Colonic mucosa (tissue), 4 donors: ENCODE measurements at places on chromosomes 7 and 10.
A peak's percentile ranks its signal among the peaks of the same experiment; 100 is the strongest.

DNA sequence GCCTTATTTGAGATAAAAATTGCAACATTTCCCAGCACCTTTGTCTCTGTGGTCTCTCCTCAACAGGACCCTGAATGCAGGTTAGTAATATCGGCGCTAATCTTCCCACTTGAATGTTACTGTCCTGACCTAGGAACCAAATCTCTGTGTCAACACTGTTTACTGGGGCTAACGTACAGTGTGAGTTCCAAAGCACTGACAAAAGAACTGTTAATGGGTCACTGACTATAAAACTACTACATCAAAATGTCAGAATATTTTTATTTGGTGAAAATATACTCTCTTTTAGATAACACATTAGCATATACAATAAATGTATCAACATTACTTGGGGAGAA, 33.3 kb downstream of the CACUL1 start:
- H3K36me3 ChIP-seq, result no peaks in the 10 kb centered on the region
- no peak overlapping the region for H3K4me3 ChIP-seq
- H3K4me1 ChIP-seq, result no peaks in the 10 kb centered on the region
- DNase-seq, result no peak
- no peaks in the 10 kb centered on the region for H3K27me3 ChIP-seq

DNA sequence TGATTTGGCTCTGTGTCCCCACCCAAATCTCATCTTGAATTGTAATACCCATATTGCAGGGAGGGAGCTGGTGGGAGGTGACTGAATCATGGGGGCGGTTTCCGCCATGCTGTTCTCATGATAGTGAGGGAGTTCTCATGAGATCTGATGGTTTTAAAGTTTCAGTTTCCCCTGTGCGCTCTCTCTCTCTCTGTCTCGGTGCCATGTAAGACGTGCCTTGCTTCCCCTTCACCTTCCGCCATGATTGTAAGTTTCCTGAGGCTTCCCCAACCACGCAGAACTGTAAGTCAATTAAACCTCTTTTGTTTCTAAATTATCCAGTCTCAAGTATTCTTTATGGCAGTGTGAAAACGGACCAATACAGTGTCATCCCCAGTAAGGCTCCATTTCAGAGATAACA, 48.3 kb upstream of the CHCHD3 start:
- no peaks in the 10 kb centered on the region for H3K27me3 ChIP-seq
- no peaks in the 10 kb centered on the region for H3K4me1 ChIP-seq
- DNase-seq, result no peak
- H3K4me3 ChIP-seq, result no peak overlapping the region
- H3K27ac ChIP-seq, result no peak overlapping the region

GRCh38 chr7:154425271-154425670, 373.1 kb downstream of the DPP6 start:
- no peak for DNase-seq
- H3K36me3 ChIP-seq, result no peaks in the 10 kb centered on the region
- H3K4me1 ChIP-seq, result no peaks in the 10 kb centered on the region
- H3K4me3 ChIP-seq, result no peak overlapping the region
- no peak overlapping the region for H3K27ac ChIP-seq

GRCh38 chr7:64630496-64630895, 35.4 kb upstream of the ZNF107 start:
- no peaks in the 10 kb centered on the region for H3K36me3 ChIP-seq
- no peaks in the 10 kb centered on the region for H3K4me1 ChIP-seq
- no peak overlapping the region for H3K27ac ChIP-seq
- no peaks in the 10 kb centered on the region for H3K27me3 ChIP-seq
- no peak for DNase-seq

DNA sequence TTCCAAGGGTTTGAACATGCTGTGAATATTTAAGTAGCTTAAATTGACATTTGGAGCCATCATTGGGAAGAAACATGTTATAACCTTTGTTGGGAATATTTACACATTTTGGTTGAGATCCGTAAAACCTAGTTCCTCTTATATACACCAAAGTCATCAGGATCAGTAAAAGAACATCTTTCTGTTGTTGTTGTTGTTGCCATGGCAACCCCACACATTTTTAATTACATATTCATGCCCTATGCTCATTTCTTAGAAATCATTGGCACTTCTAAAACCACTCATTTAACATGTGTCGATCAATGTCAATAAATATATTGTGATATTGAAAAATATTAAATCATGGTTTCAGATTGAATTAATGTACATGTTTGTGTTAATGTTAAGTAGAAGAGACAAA, 122.6 kb downstream of the POU6F2 start:
- DNase-seq, result no peak
- no peaks in the 10 kb centered on the region for H3K4me1 ChIP-seq
- H3K36me3 ChIP-seq, result no peaks in the 10 kb centered on the region
- H3K27me3 ChIP-seq, result no peaks in the 10 kb centered on the region
- no peak overlapping the region for H3K4me3 ChIP-seq

DNA sequence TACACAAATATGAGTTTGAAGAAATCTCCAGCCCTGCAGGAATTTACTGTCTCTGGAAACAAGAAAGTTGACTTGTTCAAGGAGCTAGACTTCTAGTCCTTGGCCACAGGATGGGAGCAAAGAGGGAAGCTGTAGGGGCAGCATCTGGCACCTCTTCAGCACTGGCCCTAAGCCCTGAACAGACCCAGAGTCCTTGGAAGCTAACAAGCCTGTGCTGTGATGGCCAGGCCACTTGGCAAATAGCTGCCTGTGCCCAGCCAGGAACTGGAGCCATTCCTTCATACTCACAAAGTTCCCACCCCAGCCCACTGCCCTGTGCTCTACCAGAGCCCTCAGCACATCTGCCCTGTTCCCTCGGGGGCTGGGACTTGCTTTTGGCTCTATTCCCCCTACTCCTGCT, 9.4 kb upstream of the COL13A1 start:
- DNase-seq, result no peak
- H3K27ac ChIP-seq, result no peak overlapping the region
- no peak overlapping the region for H3K4me3 ChIP-seq
- no peaks in the 10 kb centered on the region for H3K36me3 ChIP-seq

DNA sequence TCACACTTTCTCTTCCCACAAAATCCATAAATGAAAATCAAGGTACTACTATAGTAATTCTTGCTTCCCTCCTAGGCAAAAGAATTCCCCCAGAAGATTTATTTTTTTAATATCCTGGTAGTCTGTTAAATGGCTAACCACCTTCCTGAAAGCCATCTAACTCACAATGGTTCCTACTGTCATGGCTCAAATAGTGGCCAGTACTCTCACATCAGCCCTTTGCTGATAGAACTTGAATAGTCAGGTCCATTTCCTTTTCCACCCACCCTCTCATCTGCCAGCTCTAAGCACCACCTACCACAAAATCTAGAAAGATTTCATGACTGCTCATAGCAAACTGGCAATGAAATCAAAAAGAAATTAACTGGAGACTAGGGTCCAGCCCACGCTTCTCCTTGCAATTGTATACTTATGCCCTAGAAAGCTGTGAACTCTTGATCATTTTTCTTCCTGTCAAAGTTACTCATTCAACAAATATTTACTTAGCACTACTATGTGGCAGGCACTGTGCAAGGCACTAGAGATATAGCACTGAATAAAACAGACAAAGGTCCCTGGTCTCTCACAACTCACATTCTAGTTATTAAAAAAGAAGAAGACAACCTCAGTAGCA, 60.4 kb downstream of the ARMH3 start:
- H3K36me3 ChIP-seq, result no peaks in the 10 kb centered on the region
- peak overlapping the region; percentile 46 for H3K27ac ChIP-seq

GRCh38 chr10:47042780-47043750, 131.8 kb downstream of the PTPN20 start:
- H3K27ac ChIP-seq, result no peak overlapping the region
- no peaks in the 10 kb centered on the region for H3K4me1 ChIP-seq

- no peaks in the 10 kb centered on the region for H3K27me3 ChIP-seq
- H3K4me3 ChIP-seq, result no peak overlapping the region
- DNase-seq, result no peak
- H3K4me1 ChIP-seq, result no peaks in the 10 kb centered on the region
- H3K27ac ChIP-seq, result no peak overlapping the region
Measured at GRCh38 chr7:25454562-25455041, 226.3 kb upstream of the NPVF start.

DNA sequence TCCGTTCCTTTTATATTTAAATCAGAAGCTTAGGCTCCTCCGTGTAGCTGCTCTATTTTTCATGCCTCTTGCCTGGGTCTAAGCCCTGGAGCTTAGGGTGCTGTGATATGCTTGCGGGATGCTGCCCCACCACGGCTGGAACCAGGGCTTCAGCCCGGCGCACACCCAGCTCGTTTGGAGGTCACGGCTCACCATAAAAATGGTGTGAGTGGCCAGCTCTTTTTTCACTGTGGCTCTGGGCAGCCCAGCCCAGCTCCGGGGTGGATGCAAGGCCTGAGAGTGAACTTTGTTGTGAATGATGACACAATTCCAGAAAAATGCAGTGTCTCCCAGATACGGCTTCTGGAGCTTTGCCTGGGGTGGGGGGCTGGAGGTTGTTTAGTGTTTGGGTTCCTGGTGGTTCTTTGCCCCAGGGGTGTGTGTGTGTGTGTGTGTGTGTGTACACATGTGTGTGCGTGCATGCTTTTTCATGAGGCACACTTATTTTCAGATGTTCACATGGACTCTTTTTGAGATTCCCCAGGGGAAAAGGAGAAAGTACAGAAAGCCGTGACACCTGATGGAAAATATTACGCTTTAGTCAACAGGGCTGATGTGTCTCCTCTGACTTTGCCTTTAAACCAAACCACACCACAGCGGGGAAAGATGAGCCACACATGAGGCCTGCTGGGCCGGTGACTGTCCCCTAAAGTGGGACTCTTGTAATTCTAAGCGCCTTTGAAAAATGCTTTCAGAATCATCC, 46.2 kb downstream of the GRK5 start:
- H3K27ac ChIP-seq, result peak overlapping the region; percentile 62
- peak; percentile 40 for DNase-seq
- no peak overlapping the region for H3K4me3 ChIP-seq
- no peaks in the 10 kb centered on the region for H3K27me3 ChIP-seq
- H3K4me1 ChIP-seq, result no peaks in the 10 kb centered on the region
- no peaks in the 10 kb centered on the region for H3K36me3 ChIP-seq

- no peaks in the 10 kb centered on the region for H3K27me3 ChIP-seq
- H3K4me1 ChIP-seq, result no peaks in the 10 kb centered on the region
- H3K36me3 ChIP-seq, result no peaks in the 10 kb centered on the region
- H3K4me3 ChIP-seq, result no peak overlapping the region
- no peak for DNase-seq
Measured at GRCh38 chr7:155395176-155395797, 62.6 kb upstream of the EN2 start.

DNA sequence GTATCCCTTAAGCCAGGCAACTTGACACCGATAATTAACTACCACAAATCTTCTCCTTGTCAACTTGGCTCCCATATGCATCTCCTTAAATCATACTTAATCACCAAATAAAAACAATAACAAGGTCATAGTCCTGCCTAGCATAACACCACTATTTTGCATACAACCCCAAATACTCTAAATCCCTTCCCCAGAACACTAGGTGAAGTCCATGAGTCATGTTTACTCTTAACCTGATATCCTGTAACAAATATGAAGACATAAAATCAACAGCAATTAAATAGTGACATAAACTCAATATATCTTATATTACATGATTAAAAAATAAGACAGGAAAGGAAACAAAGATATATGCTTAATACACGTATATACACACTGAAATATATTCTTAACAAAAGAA, 362.0 kb downstream of the ETV1 start:
- H3K4me1 ChIP-seq, result no peaks in the 10 kb centered on the region
- no peaks in the 10 kb centered on the region for H3K36me3 ChIP-seq
- no peak overlapping the region for H3K4me3 ChIP-seq

DNA sequence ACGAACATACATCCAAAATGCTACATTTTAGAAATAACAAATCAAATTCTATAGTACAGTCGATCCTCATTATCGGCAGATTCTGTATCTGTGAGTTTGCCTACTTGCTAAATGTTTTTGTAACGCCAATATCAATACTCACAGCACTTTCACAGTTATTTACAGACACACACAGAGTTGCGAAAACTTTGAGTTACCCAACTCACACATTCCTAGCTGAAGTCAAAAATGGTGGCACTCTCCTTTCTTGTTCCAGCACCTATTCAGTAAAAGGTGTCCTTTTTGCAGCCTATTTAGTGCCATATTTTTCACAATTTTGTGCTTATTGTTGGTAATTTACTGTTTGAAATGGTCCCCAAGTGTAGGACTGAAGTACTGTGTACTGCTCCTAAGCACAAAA, 161.7 kb downstream of the AKR1D1 start:
- H3K4me1 ChIP-seq, result no peaks in the 10 kb centered on the region
- H3K27ac ChIP-seq, result no peak overlapping the region
- H3K27me3 ChIP-seq, result no peaks in the 10 kb centered on the region

GRCh38 chr7:134562136-134562535, 13.2 kb downstream of the AKR1B15 start:
- H3K36me3 ChIP-seq, result no peaks in the 10 kb centered on the region
- H3K27ac ChIP-seq, result no peak overlapping the region
- H3K4me1 ChIP-seq, result no peaks in the 10 kb centered on the region
- H3K27me3 ChIP-seq, result no peaks in the 10 kb centered on the region
- DNase-seq, result no peak
- no peak overlapping the region for H3K4me3 ChIP-seq

GRCh38 chr7:139973101-139974050, 89.4 kb downstream of the PARP12 start:
- H3K4me1 ChIP-seq, result no peaks in the 10 kb centered on the region

DNA sequence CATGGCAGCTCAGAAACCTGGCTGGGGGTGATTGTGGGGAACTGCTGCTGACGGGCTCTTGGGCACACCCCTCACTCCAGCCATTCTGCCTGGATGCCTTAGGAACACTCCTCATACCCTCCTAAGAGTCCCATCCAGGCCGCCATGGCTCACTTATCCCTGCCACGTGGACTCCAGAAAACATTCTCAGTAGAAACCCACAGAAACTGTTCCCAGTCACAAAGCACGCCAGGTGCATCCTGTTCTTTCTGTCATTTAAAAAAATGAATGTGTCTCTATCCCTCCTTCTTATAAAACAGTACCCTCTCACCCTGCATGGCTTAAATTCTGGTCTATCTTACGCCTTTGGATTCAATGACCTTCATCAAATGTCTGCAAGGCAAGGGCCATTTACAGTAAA, 177.7 kb downstream of the CUX1 start:
- no peak overlapping the region for H3K27ac ChIP-seq
- H3K4me1 ChIP-seq, result no peaks in the 10 kb centered on the region
- DNase-seq, result no peak
- no peak overlapping the region for H3K4me3 ChIP-seq
- no peaks in the 10 kb centered on the region for H3K36me3 ChIP-seq
- H3K27me3 ChIP-seq, result no peaks in the 10 kb centered on the region
